ENCODE measurements at places on chromosomes 11 and 22.

DNA sequence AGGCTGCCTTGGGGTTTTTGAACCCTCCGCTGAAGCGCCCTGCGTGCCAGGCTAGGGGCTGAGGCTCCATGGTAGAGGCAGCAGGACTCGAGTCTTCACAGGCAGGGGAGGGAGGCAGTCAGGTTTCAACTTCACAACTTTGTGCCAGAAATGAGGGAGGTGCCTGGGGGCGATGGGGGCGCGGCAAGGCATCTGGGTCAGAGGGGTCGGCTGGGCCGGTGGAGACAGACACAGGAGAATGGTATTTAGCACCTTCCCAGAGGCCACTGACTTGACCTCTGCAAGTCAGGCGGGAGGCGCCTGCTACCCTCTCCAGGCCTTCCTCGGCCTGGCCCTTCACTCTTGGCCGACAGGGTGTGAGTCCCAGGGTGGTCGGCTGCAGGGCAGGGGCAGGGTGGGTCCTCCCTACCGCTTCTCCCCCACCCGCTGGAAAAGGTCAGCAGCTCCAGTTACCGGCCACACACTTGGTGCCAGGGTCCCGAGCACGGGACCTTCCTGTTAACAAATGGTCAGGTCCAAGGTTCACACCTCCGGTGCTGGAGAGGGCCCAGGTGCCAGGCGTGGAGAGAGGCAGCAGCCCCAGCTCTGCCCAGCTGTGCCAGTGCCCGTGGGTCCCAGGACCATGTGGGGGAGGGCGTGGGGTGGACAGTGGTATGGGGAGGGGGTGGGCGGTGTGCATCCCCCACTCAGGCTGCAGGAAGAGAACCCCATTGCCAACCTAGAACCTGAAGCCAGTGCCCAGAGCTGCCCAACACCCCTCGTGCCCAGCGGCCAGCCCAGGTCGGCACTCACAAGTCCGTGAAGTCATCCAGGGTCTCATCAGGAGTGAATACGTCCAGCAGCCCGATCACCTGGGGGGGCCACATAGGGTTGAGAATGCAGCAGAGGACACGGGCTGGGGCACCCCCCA is 3.8 kb downstream of the MAPK12 start:
- no peak for DNase-seq

DNA sequence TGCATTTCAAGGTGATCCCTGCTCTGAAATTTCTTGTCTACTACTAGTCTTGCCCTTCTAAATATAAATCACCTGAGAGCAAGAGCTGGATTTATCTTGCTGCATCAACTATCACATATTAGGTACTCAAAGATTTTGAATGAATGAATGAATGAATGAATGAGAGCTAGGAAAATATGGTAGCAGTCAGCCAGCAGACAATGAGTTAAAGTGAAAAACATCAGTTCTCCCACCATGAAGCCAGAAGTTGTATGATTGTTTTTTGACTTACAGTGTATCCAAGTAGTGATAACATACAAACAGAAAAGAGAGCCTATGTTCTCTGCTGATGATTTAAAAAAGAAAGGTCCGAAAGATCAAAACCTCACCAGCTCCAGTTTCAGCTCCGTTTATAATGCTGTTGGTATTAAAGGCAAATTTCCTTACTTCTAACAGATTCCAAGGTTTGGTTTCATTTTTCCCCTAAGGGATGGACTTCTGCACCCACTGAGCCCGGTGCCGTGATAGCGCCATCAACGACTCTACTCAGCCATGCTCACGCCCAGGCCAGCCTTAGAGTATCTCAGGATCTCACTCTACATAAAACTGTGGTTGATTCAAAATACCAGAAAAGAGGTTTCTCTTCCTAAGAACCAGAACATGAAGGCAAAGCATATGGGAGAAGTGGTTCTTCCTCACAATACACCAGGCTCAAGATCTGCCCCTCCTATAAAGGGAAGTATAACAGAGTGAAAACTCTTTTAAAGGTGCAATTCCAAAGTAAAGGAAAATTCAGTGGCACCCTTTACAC is 92.0 kb downstream of the SGSM3 start:
- peak; percentile 32 for DNase-seq

GRCh38 chr11:118897721-118898310 is 14.1 kb downstream of the CXCR5 start:
- no peak for DNase-seq

GRCh38 chr22:24358105-24358836 is 69.1 kb upstream of the ADORA2A start:
- no peak for DNase-seq

DNA sequence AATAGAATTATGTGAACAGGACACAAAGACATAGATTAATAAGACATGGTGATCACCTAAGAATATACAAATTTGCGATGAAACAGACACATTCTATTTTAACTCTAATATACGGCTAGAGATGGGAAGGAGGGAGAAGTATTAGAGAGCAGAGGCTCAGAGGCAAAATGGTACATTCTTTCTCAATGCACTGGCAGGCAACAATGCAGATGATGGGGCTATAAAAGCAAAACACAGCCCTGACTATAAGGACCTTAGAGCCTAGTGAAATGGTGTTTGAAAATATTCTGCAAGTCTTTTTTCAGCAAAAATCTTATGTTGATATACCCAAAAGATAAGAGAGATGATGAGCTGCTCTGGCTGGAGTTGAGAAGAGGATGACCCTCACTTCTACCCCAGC is 13.1 kb downstream of the TCF20 start:
- no peak for DNase-seq

- DNase-seq: no peak
Measured at GRCh38 chr11:35791088-35791958, 128.7 kb downstream of the TRIM44 start.

DNA sequence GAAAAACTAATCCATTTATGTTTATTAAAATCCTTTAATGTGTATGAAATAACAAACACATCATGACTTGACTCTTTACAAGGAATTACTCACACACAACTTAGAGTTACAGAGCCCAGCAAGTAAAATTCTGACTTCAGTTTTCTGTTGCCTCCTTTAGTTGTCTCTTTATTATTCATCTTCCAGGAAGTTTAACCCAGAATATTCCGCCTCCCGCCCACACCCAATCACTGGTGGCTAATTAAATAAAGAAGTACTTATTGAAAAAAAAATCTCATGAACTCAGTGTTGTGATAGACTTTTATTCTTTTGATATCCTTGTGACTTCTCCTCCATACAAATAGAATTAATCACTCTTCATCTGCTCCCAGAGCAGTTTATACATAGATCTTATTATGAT is 61.9 kb downstream of the MUC15 start:
- DNase-seq: no peak

DNA sequence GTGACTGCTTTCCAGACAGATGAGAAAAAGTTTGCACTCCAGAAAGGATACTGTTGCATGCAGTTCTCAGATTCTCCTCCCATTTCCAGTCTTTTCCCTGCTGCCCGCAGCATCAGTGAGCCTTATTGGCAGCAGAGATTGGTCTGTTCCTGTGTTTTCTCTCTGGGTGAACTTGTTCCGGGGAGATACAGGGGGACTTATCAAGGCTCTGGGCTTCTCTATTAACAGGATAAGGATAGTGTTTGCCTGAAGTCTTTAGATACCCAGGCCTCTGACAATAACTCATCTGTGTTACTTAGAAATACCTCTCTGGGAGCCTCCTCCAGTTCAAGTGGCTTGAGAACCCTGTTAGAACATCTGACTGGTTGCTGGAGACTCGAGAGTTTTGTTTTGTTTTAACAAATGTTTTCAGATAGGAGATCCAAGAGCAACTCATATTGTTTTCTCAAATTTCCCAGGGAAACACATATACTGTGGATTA is 154.7 kb downstream of the BLID start:
- no peak for DNase-seq

DNA sequence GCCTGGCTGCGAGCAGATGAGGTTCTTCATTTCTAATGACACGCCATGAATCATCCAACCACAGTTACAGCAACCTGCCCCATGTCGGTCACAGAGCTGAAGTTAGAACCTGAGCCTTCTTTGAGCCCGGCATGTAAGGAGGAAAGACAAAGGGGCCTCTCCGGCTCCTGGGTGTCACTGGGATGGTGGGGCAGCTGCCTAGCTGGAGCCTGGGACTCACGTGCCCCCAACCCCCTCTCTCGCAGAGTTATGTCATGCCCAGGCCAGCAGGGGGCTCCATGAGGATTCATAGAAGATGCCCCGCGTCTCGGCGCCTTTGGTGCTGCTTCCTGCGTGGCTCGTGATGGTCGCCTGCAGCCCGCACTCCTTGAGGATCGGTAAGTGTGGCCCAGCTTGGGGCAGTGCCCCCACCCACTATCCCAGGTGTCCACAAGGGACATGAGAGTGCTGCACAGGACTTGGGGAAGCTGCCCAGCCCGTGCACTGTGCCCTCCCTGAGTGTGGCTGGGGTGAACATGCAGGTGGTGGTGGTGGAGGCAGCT is 148.5 kb downstream of the GRIK4 start:
- DNase-seq: no peak

DNA sequence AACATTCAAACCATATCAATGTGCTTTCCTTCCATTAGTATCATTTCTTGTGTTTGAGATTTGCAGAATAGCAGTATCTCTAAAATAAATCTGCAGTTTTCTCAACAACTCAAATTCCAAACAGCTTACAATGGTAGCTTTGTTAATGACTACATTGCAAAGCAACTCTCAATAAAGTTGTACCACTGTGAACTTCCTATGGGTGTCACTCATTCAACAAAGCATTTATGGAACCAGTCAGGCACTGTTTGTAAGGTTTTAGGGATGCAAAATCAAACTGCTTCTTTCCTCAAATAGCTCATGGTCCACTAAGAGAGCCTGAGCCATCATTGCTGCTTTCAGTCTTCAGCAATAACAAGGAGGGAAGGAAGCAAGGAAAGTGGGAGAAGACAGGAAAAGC is 91.0 kb downstream of the CCDC83 start:
- DNase-seq: no peak

GRCh38 chr11:113090716-113091480 is 129.7 kb downstream of the NCAM1 start:
- no peak for DNase-seq

- peak; percentile 54 for DNase-seq
Measured at GRCh38 chr11:82682003-82682751, 51.5 kb downstream of the FAM181B start.

DNA sequence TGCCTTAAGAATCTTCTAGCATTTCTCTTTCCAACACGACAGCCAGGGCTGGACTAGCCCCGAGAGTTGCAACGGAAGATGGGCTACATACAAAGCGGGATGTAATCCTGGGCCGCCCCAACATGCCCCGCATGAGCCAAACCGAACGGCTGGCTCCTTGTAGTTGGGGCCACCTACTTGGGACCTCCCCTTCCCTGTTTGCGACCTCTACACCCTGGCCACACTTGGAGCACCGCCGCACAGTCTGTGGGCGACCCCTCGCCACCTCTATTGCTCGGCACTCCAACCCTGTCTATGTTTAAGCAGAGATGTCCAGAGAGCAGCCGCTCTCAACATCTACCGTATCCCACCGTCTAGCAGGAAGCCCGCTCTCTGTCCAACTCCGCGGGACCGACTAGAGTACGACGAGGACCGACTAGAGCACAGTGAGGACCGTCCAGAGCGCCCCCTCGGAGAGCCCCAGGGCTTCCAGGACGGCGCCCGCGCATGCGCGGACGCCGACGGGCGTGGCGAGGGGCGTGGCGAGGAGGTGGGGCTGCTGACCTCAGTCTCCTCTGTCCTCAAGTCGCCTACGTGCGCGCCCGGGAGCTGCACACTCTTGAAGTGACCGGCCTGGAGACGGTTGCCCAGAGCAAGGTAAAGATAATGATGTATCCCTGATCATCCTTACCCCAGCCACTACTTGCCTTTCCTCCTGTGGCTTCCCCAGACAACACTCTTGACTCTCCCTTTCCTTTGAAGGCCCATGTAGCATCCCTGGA is 32.3 kb downstream of the NEAT1 start:
- peak; percentile 87 for DNase-seq

DNA sequence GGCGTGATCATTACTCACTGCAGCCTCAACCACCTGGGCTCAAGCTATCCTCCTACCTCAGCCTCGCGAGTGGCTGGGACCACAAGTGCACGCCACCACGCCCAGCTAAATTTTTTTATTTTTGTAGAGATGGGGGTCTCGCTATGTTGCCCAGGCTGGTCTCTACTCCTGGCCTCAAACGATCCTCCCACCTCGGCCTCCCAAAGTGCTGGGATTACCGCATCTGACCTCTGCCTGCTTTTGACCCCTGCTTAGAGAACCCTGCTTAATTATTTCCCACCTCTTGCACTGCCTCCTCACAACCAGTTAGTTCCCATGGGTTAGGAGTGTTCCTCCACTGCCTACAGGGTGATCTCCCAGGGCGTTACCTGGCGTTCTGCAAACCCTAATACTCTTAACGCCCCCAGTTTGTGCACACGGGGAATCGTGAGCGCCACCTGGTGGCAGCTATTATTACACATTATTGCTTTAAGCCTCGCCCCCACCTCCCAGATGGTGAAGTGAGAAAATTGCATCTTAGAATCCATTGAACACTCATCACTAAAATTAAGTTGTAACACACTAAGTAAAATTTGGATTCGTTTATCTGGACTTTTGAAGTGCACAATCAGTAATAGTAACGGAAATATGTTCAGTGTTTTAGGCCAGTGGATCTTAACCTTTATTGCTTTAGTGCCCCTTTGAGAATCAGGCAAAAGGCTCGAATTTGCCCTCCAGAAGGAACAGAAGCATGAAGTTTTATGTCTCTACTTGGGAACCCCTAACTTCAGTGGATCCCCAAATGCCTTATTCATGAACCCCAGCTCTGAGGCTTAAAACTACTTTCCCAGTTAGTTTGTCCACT is 61.4 kb upstream of the ASPHD2 start:
- peak; percentile 60 for DNase-seq
